Pancreas (tissue), 10 donors: ENCODE measurements at places on chromosomes 16 and 17. TPM values are rescaled to one million over a fixed set of nuclear protein-coding genes. Genes with fewer than 3 reads are reported as not detected.

- no peaks in the 10 kb centered on the region for H3K4me1 ChIP-seq
- no peaks in the 10 kb centered on the region for H3K36me3 ChIP-seq
- no peak overlapping the region for H3K4me3 ChIP-seq
- no peak for DNase-seq
These were observed 15.8 kb upstream of the CLEC18A start for GRCh38 chr16:69935278-69935711.

DNA sequence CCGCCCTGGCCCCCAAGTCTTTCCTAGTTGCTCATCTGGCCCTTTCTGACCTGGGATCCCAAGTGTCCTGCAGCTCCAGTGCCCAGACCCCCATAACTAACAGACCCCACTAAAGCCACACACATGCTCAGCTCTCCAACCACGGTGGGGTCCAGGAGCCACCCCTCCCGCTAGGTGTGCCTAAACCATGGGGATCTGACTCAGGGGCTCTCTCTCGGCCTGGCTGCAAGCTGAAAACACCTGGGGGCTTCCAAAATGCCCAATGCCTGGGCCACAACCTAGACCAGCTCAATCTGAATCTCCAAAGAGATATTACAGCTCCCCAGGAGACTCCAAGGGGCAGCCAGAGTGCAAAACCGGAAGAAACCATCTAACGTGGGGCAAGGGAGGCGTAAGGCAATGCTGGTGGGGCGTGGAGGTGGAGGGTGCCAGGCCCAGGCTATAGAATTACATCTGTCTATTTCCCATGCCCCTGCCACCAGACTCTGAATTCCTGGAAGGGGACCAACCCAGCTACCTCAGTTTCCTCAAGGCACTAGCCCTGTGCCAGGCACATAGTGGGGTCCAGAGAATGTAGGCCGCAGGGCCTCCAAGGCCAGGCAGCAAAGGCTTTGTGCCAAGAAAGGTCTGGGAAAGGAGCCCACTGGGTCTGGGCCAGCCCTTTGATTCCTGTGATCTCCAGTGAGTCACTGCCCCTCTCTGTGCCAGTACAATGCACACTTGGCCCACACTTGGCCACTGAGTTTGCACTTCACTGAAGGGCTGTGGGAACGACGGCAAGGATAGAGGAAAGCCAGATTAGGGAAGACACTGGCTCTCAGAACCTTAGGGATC is 3.3 kb downstream of the CD2BP2 start:
- H3K27me3 ChIP-seq = no peaks in the 10 kb centered on the region
- peak overlapping the region; percentile 34 for H3K27ac ChIP-seq
- peak; percentile 95 for DNase-seq
- H3K4me1 ChIP-seq = peaks cover 23% of the 10 kb centered on the region
- H3K36me3 ChIP-seq = peaks cover 12% of the 10 kb centered on the region

GRCh38 chr17:5282642-5283217 is 646 bp downstream of the RABEP1 start:
- no peaks in the 10 kb centered on the region for H3K4me1 ChIP-seq
- peak; percentile 29 for DNase-seq
- no peaks in the 10 kb centered on the region for H3K27me3 ChIP-seq
- H3K4me3 ChIP-seq = peak overlapping the region; percentile 15

GRCh38 chr17:298791-299450 is 53.7 kb downstream of the RPH3AL start:
- H3K27me3 ChIP-seq = no peaks in the 10 kb centered on the region
- no peak for DNase-seq
- H3K27ac ChIP-seq = no peak overlapping the region
- H3K36me3 ChIP-seq = no peaks in the 10 kb centered on the region
- H3K4me3 ChIP-seq = no peak overlapping the region

The DNAJA2 gene
- 19.7 TPM for total RNA-seq

The KRTAP16-1 gene
- not detected for total RNA-seq

GRCh38 chr16:1454561-1454960 is 10.2 kb upstream of the CCDC154 start:
- peaks cover 7% of the 10 kb centered on the region for H3K36me3 ChIP-seq
- no peak overlapping the region for H3K4me3 ChIP-seq
- no peaks in the 10 kb centered on the region for H3K27me3 ChIP-seq
- no peaks in the 10 kb centered on the region for H3K4me1 ChIP-seq
- DNase-seq = peak; percentile 51

The SP6 gene
- 0.19 TPM for total RNA-seq

DNA sequence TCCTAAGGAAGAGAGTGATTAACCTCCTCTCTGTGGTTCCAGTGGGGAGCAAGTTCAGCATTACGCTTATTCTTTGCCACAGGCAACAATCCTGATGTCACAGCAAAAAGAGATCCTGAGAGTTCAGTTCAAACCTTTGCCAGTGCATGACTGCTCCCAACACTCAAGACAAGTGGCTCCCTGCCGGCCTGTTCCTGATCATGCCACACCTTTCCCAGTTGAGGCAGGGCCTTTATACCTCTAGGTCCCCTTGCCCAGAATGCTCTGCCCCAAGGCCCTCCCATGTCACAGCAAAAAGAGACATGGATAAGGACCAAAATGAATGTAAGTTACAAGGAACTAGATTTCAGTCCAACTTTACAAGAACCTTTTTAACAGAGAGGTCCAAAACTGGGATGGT is 31.0 kb upstream of the ARHGAP23 start:
- no peaks in the 10 kb centered on the region for H3K27me3 ChIP-seq
- no peak overlapping the region for H3K4me3 ChIP-seq
- H3K4me1 ChIP-seq = no peaks in the 10 kb centered on the region
- no peak for DNase-seq

GRCh38 chr17:78133971-78134898 is 3.7 kb downstream of the TMC8 start:
- H3K4me1 ChIP-seq = peaks cover 5% of the 10 kb centered on the region
- DNase-seq = peak; percentile 63

The PRSS27 gene
- total RNA-seq = 0.37 TPM

- no peaks in the 10 kb centered on the region for H3K36me3 ChIP-seq
- H3K4me1 ChIP-seq = no peaks in the 10 kb centered on the region
- no peak overlapping the region for H3K27ac ChIP-seq
- H3K27me3 ChIP-seq = no peaks in the 10 kb centered on the region
- no peak overlapping the region for H3K4me3 ChIP-seq
- no peak for DNase-seq
These were observed 78.5 kb upstream of the CLEC3A start for GRCh38 chr16:77943801-77944200.

GRCh38 chr17:2967515-2967914 is 95.9 kb downstream of the OR1D5 start:
- DNase-seq = no peak
- H3K27ac ChIP-seq = no peak overlapping the region
- no peaks in the 10 kb centered on the region for H3K4me1 ChIP-seq
- no peak overlapping the region for H3K4me3 ChIP-seq
- no peaks in the 10 kb centered on the region for H3K36me3 ChIP-seq

- H3K27me3 ChIP-seq = no peaks in the 10 kb centered on the region
- H3K36me3 ChIP-seq = no peaks in the 10 kb centered on the region
- no peaks in the 10 kb centered on the region for H3K4me1 ChIP-seq
- no peak for DNase-seq
These were observed 1711.7 kb downstream of the TP53TG3F start for GRCh38 chr16:35171106-35171505.

- DNase-seq = no peak
- H3K4me3 ChIP-seq = no peak overlapping the region
- no peaks in the 10 kb centered on the region for H3K27me3 ChIP-seq
- H3K27ac ChIP-seq = peak overlapping the region; percentile 71
- H3K4me1 ChIP-seq = peaks cover 22% of the 10 kb centered on the region
These were observed 14.4 kb downstream of the CUEDC1 start for GRCh38 chr17:57940653-57941329.

- no peaks in the 10 kb centered on the region for H3K27me3 ChIP-seq
- no peak for DNase-seq
- H3K27ac ChIP-seq = no peak overlapping the region
These were observed 1.6 kb downstream of the NDUFAF8 start for GRCh38 chr17:81240761-81241160.
